ENCODE measurements at places on chromosomes 4 and X. TPM values are rescaled to one million over a fixed set of nuclear protein-coding genes. Genes with fewer than 3 reads are reported as not detected.

GRCh38 chr4:127698789-127699200 lies 31.4 kb upstream of the SLC25A31 start:
- H3K27me3 ChIP-seq: no peaks in the 10 kb centered on the region
- no peak overlapping the region for H3K27ac ChIP-seq
- H3K36me3 ChIP-seq: no peaks in the 10 kb centered on the region
- H3K4me1 ChIP-seq: no peaks in the 10 kb centered on the region

DNA sequence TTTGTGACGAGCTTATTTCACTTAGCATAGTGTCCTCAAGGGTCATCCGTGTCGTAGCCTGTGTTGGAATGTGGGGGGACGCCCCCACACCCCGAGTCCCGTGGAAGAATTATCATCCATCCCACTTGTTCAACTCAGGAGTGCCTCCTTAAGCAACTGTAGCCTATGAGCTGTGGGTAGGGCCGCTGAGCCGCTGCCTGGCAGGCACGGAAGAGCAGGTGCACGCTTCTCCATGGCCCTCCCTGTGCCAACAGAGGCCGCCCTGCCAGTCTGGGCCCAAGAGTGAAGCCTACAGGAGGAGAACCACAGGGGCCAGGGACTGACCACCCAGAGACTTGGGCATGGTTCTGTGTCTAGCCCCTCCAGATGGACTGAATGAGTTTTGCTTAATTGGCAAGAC lies 2.3 kb upstream of the RGS12 start:
- H3K36me3 ChIP-seq: no peaks in the 10 kb centered on the region
- no peak overlapping the region for H3K27ac ChIP-seq
- H3K27me3 ChIP-seq: no peaks in the 10 kb centered on the region
- H3K4me3 ChIP-seq: no peak overlapping the region
- peak; percentile 30 for DNase-seq

GRCh38 chr4:106062452-106062875 lies 167.2 kb downstream of the NPNT start:
- H3K4me1 ChIP-seq: peaks cover 6% of the 10 kb centered on the region
- H3K27ac ChIP-seq: no peak overlapping the region
- H3K36me3 ChIP-seq: no peaks in the 10 kb centered on the region
- DNase-seq: no peak
- no peak overlapping the region for H3K4me3 ChIP-seq

GRCh38 chr4:38765382-38765781 lies 17.4 kb downstream of the TLR10 start:
- H3K36me3 ChIP-seq: no peaks in the 10 kb centered on the region
- H3K4me1 ChIP-seq: no peaks in the 10 kb centered on the region
- H3K27me3 ChIP-seq: no peaks in the 10 kb centered on the region
- no peak for DNase-seq
- H3K27ac ChIP-seq: no peak overlapping the region
- no peak overlapping the region for H3K4me3 ChIP-seq

DNA sequence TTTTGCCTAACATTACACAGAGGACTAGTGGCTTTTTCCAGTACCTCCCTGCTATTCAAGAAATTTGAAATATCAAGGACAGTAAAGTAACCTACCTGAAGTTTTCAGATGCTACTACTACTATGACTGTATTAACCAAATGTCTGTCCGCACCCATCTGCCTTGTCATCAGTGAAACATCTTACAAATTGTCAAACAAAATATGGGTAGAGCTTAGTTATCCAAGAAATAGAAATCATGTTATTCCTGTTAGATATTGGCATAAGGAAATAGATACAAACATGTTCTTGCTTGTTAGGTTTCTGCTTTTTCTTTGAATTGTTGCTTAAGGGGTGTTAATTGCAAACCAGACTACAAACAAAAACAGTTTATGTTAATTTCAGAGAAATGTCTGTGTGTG lies 63.9 kb downstream of the PLS3 start:
- no peaks in the 10 kb centered on the region for H3K27me3 ChIP-seq
- H3K4me3 ChIP-seq: no peak overlapping the region
- no peaks in the 10 kb centered on the region for H3K36me3 ChIP-seq
- no peak overlapping the region for H3K27ac ChIP-seq
- no peaks in the 10 kb centered on the region for H3K4me1 ChIP-seq

- peak within 1 kb of the TSS; percentile 62 for H3K27ac ChIP-seq
- H3K27me3 ChIP-seq: no peaks in the 10 kb centered on the region
- DNase-seq: peak; percentile 86
- H3K4me3 ChIP-seq: peak within 1 kb of the TSS; percentile 41
- H3K36me3 ChIP-seq: no peaks in the 10 kb centered on the region
- no peaks in the 10 kb centered on the region for H3K4me1 ChIP-seq
These were observed at the start of gene MAMLD1 for GRCh38 chrX:150362599-150363481. TSS of gene MAMLD1 (plus strand) at chrX:150363317. CDS start at chrX:150445517, 82,200 bp downstream.

DNA sequence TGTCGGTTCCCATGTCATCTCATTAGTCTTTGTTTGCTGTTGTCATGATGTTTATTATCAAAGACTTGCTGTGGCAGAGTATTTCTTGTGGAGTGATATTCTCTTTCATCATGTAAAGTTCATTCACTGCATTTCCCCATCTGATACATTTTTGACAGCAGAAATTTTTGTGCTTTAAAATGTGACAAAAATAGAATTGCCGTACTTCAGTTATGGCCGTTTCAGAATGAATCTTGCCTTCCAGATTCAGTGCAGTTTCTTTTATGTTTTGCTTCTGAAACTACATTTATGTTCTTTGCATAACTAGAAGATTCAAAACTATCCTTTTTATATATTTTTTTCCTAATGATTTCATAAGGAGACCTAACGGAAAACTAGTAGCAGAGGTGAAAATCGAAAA lies 10.0 kb downstream of the CSTF2 start:
- no peak overlapping the region for H3K27ac ChIP-seq
- H3K27me3 ChIP-seq: no peaks in the 10 kb centered on the region
- no peaks in the 10 kb centered on the region for H3K4me1 ChIP-seq
- H3K36me3 ChIP-seq: no peaks in the 10 kb centered on the region

GRCh38 chr4:169412046-169412445 lies 141.3 kb upstream of the SH3RF1 start:
- DNase-seq: no peak
- H3K4me1 ChIP-seq: no peaks in the 10 kb centered on the region
- H3K27ac ChIP-seq: no peak overlapping the region
- no peaks in the 10 kb centered on the region for H3K36me3 ChIP-seq

- H3K36me3 ChIP-seq: no peaks in the 10 kb centered on the region
- no peak for DNase-seq
- H3K4me1 ChIP-seq: no peaks in the 10 kb centered on the region
- H3K27me3 ChIP-seq: no peaks in the 10 kb centered on the region
- H3K27ac ChIP-seq: no peak overlapping the region
These were observed 22.9 kb upstream of the SOWAHD start for GRCh38 chrX:119735467-119735866.

DNA sequence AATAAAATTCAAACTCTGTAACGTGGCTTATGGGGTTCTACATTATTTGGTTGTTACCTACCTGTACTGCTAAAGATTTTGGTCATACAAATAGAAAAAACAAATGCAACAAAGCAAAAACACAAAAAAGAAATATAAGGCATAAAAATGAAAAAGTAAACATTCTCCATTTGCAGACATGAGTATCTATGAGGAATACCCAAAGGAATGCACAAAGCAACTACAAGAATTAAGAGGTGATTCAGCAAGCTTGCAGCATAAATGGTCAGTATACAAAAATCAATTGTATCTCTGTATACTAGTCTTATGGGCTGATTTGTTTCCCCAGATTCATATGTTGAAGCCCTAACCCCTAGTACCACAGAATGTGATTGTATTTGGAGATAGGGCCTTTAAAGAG lies 3.6 kb upstream of the PDE5A start:
- no peaks in the 10 kb centered on the region for H3K36me3 ChIP-seq
- H3K4me3 ChIP-seq: no peak overlapping the region
- H3K4me1 ChIP-seq: no peaks in the 10 kb centered on the region
- H3K27ac ChIP-seq: no peak overlapping the region
- DNase-seq: no peak

DNA sequence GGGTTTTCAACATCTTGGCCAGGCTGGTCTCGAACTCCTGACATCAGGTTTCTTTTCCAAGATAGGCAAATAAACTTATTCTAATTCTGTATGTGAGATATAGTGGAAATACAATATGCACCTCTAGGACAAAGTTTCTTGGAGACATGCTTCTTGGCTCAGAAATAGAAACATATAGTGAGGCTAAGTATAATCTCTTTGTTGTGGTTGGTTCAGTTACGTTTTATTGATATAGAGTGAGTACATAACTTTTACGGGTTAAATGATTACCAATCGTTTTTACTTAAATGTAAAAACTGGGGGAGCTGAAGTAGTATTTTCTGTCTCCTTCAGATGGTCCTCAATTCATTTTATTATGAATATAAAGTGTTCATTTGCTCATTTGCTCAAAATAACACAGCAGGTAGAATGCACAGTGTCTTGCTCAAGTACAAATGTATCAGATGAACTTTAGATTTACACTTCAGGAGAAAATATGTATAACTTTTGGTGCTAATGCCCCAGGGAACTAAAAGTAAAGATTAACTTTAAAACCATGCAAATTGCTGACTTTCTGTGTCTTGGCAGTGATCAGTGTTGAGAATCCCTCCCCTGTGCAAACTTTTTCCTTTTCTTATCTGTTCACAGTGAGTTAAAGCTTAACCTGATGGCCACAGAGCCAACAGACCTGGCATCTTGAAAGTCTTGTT lies 77.6 kb downstream of the AFF1 start:
- no peaks in the 10 kb centered on the region for H3K27me3 ChIP-seq
- H3K27ac ChIP-seq: peak overlapping the region; percentile 70
- no peak for DNase-seq
- no peak overlapping the region for H3K4me3 ChIP-seq
- H3K36me3 ChIP-seq: no peaks in the 10 kb centered on the region

DNA sequence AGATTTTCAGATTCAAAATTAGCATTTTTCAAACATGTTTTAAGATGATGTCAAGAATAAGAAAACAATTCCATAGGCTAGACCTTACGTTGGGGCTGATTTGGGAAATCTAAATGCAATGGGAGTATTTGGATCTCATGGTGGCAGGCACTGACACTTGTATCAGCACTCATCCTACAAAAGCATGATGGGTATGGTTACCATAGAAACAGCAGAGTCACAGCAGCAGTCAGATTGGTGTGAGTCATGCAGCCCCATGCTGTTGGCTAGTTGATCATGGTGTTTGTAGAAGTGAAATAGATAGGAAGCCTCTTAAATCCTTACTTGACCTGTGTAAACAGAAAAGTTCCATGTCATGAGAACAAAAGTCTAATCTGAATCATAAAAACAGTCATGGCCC lies 1637.3 kb upstream of the PABPC4L start:
- no peak overlapping the region for H3K4me3 ChIP-seq
- H3K36me3 ChIP-seq: no peaks in the 10 kb centered on the region
- no peak overlapping the region for H3K27ac ChIP-seq
- H3K4me1 ChIP-seq: no peaks in the 10 kb centered on the region
- DNase-seq: no peak

DNA sequence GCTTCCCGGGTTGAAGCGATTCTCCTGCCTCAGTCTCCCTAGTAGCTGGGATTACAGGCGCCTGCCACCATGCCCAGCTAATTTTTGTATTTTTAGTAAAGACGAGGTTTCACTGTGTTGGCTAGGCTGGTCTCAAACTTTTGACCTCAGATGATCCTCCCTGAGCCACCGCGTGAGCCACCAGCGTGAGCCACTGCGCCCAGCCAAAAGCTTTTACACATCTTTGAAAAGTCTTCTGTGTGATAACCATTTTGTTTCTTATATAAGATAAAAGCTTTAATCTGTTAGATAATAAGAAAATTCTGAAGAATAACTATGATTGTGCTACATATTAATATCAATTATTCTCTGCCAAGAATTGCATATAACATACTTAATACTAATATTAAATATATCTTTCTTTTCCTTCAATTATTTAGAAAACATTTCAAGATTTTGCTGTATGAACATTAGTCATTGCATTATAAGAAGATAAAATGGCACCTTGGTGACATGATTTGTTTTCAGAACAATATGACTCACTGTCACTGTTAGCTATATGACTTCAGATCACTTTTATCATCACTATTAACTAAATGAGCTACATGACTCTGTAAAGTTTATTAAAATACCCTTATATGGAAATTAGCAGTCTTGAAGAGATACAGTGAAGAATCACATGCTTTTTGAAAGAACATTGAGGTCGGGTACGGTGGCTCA lies 33.4 kb downstream of the RUFY3 start:
- H3K4me1 ChIP-seq: no peaks in the 10 kb centered on the region
- H3K4me3 ChIP-seq: no peak overlapping the region
- DNase-seq: no peak

- H3K4me3 ChIP-seq: no peak overlapping the region
- H3K4me1 ChIP-seq: no peaks in the 10 kb centered on the region
- DNase-seq: no peak
- H3K36me3 ChIP-seq: no peaks in the 10 kb centered on the region
- H3K27ac ChIP-seq: no peak overlapping the region
These were observed 47.9 kb downstream of the TET2 start for GRCh38 chr4:105194328-105195231.

- DNase-seq: no peak
- no peak overlapping the region for H3K27ac ChIP-seq
- H3K4me3 ChIP-seq: no peak overlapping the region
- H3K36me3 ChIP-seq: no peaks in the 10 kb centered on the region
- no peaks in the 10 kb centered on the region for H3K4me1 ChIP-seq
These were observed 15.3 kb upstream of the TMPRSS11D start for GRCh38 chr4:67899096-67899495.

GRCh38 chr4:115275615-115276014 lies 162.2 kb upstream of the NDST4 start:
- no peaks in the 10 kb centered on the region for H3K27me3 ChIP-seq
- no peaks in the 10 kb centered on the region for H3K4me1 ChIP-seq
- H3K27ac ChIP-seq: no peak overlapping the region
- no peaks in the 10 kb centered on the region for H3K36me3 ChIP-seq

The GIMD1 gene
- total RNA-seq: not detected

The CAPN6 gene
- 0.18 TPM for total RNA-seq

The BMPR1B gene
- total RNA-seq: 1.6 TPM

The SMIM10 gene
- 0.86 TPM for total RNA-seq

The TLR10 gene
- 0.35 TPM for total RNA-seq
